Stimulated activated CD4-positive, alpha-beta T cell treated with anti-CD3 and anti-CD28 coated beads, Interleukin-15, amount 100 ng/mL, for 1 hour (primary cell): ENCODE measurements at places on chromosomes 13 and 19.

- no peak for DNase-seq
Measured at GRCh38 chr13:59665732-59666131, 498.0 kb downstream of the DIAPH3 start.

- DNase-seq, result no peak
Measured at GRCh38 chr13:46810440-46810839, 13.5 kb upstream of the ESD start.

DNA sequence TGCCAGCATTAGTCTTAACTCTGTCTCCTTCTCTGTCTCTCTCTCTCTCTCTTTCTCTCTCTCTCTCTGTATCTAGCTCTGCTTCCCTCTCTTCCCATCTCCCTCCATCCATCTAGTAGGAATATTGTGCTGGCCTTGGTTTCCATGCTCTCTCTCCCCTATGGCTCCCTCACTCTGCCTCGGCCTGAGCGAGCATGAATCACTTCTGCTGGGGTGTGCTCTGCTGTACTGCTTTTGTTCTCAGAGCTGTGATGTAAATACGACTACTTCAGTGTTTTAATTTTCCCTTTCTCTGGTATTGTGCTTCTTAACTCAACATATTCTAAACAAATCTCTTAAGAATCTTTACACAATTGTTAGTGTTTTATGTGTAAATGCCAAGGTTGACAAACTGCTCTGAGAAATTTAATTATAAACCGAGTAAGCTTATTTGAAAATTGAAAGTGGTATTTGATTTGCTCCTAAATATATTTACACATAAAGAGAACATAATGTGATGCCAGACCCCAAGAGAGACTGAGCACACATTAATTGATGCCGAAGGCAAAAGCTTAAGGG lies 211.5 kb upstream of the KL start:
- no peak for DNase-seq

DNA sequence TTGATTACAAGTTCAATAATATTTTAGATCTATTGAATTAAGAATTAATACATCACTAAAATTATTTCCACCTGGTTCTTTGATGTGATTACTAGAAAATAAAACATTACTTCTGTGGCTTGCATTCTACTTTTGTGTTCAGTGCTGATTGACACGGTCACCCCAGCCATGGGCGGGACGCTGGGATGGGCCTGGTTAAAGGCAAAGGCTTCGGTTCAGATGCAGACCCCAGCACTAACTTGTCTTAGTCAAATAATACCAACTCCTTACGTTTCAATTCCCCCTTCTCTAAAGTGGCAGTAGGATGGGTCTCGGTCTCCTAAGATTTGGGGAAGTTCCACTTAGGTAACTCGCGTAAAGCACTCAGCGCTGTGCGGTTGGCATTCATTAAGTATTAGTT lies 144.9 kb downstream of the URI1 start:
- DNase-seq, result no peak

DNA sequence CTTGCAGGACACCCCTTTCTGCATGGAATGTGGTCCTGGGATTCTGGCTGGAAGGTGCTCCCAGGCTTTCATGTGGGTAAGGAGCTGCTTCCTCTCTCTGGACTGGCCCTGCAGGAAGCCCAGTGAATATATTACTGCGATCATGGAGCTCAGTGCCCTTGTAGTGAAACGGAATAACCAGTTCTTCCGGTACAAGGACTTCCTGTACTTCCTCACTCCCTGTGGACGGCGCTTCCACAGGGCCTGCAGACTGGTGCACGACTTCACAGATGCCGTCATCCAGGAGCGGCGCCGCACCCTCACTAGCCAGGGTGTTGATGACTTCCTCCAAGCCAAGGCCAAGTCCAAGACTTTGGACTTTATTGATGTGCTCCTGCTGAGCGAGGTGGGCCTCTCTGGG lies 8.0 kb downstream of the CYP4F8 start:
- DNase-seq, result no peak

DNA sequence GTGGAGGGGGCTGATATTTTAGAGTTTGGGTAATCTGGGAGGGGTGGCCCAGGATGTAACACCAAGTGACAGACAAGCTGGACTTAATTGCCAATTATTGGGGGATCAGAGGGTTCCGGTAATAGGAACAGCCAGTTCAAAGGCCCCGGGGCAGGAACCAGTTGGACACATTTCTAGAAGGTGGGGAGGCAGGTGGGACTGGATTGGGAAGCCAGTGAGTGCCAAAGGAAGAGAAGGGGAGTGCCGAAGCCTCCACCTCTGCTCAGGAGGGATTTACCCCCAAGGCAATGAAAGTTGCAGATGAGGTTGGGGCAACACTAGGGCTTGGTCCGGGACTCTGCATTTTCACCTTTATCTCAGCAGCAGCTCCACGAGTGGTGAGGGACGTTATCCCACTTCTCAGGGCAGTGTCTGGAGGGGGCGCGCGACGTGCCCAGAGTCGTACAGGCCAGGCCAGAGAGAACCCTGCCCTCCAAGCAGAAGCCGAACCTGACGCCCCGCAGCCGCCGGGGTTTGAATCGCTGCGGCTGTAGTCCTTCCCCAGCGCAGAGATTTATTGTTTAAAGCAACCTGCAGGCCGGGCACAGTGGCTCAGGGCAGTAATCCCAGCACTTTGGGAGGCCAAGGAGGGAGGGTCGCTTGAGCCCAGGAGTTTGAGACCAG lies 5.7 kb upstream of the JUND start:
- no peak for DNase-seq
